IMR-90 (cell line): ENCODE measurements at places on chromosomes 2 and 18. TPM values are rescaled to one million over a fixed set of nuclear protein-coding genes. Genes with fewer than 3 reads are reported as not detected.

DNA sequence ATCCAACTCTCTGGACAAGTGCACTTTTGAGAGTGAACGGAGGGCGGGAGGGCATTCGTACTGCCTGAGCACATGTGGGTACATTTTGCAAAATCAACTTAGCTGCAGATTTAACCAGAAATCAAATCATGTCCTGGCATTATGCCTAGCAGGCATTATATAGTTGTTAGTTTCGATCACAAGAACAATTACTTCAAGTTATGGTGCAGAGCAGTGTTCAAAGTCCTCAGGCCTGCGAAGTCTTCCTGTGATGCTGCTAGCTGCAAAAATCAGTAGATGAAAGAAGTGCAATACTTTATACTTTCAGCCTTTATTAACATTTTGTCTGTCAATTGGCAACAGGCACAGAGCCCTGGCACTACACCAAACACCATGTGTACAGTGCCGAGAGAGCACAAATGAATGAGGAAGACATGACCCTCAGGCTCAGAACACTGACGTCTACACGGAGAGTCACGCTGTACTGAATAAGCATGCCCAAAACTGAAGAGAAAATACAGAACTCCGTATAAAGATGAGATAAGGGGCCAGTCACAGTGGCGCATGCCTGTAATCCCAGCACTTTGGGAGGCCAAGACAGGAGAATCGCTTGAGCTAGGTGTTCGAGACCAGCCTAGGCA lies 92.1 kb upstream of the CREB1 start:
- DNase-seq, result no peak

DNA sequence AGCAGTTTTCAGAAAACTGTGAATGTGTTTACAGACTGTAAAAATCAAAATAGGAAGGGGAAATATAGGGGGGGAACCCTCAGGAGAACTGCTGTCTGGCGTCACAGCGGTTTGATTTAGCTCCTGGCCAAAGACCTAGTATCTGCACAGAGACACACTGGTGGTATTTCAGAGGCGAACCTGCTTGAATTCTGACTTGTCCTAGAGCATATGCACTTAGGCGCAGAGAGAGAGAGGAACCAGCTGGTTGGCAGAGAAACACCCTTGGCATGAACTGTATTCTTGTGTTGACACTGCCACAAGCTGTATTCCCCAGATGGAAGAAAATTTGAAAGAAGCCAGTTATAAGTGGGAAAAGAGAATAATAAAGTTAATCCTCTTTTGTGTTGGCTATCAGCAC lies 506.5 kb upstream of the NRP2 start:
- no peak for DNase-seq

- DNase-seq, result no peak
These were observed 48.5 kb upstream of the CTDP1 start for GRCh38 chr18:79631096-79631507.

GRCh38 chr18:36519358-36519757 lies 221.8 kb downstream of the FHOD3 start:
- DNase-seq, result peak; percentile 52

GRCh38 chr2:216082117-216082711 lies 495 bp downstream of the TMEM169 start:
- DNase-seq, result no peak

DNA sequence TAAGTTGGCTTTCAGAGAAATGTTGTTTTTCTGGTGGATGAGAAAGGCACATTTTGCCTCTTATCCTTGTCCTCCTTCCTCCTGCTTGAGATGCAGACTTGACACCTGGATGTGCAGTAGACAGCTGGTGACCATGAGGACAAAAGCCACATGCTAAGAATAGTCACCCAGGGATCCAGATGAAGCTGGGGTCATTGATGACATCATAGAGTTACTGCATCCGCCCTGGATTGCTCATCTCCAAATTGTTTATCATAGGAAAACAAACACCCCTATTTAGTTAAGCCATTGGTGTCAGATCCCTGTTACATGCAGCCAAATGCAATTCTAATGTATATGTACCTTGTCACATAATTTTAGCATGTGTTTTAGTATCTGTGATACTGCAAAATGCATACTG lies 16.3 kb upstream of the SLC1A4 start:
- peak; percentile 77 for DNase-seq

GRCh38 chr2:46521215-46521683 lies 41.9 kb downstream of the TMEM247 start:
- peak; percentile 84 for DNase-seq

- no peak for DNase-seq
These were observed 185.3 kb upstream of the RAB6C start for GRCh38 chr2:129794116-129794515.

- peak; percentile 96 for DNase-seq
These were observed 253.4 kb downstream of the ETAA1 start for GRCh38 chr2:67650291-67651133.

- no peak for DNase-seq
These were observed 413.0 kb downstream of the CDH2 start for GRCh38 chr18:27763936-27764335.

- peak; percentile 11 for DNase-seq
These were observed 2.3 kb downstream of the INHBB start for GRCh38 chr2:120348134-120348736.

GRCh38 chr18:3279201-3280185 lies 17.6 kb downstream of the MYL12B start:
- no peak for DNase-seq

DNA sequence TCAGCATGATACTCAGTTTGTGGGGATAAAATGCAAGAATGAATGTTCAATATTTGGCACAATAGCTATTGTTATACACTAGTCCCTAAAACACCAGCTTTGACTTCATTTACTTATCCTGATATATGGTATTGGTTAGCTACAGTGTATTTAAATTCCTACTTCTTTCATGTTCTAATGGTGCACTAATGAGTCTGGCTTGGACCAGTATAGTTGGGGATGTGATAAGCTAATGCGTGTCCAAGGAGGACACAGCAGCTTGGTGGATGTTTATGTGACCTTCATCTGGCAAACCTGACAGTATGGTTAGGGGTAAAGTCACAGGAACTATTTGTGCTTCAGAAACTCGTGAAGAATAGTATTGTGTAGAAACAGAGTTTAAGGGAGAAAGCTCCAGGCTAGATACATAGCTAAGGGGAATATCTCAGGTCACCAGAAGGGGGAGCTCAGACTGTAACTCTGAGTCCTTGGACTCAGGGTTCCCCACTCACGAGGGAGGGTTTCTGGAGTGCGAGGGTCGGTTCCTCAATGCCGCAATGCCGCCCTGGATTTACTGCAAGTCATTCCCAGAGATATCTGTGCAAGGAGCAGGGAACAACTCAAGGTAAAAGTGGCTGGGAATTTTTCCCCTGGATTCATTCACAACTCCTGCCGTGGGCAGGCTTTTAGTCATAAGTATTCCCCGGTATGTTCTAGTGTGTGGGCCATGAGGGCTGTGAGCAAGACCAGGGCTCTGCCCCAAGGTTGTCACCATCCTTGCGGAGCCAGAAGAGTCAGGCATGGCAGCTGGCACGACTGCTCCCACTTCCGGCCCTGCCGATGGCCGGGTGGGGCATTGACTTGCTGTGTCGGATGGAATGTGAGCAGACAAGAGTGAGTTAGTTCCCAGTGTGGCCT lies 14.5 kb downstream of the IL1R2 start:
- peak; percentile 56 for DNase-seq

GRCh38 chr2:148362144-148362796 lies 282.3 kb upstream of the EPC2 start:
- no peak for DNase-seq

- DNase-seq, result peak; percentile 67
These were observed 1.2 kb downstream of the CNOT9 start for GRCh38 chr2:218569661-218570500.

DNA sequence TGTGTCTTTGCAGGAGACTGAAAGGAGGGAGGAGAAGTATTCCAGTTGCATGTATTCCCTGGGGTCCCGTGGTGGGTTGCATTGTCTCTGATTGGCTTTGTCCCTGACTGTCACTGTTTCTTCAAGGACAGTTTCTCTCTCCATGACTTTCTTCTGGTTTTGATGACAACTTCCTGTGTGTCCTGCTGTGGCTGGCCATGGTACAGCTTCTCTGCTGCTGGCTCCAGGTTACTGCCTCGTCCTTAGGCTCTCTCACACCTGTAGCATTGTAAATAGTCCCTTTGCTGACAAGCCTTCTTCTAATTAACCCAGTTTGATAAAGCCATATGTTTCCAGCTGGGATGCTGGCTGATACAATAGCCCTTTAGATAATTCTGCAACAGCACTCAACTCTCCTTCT lies 129.0 kb downstream of the LPIN1 start:
- DNase-seq, result no peak

- DNase-seq, result no peak
These were observed 45.9 kb upstream of the ITGA6 start for GRCh38 chr2:172381275-172382027.

- no peak for DNase-seq
These were observed 26.5 kb upstream of the CREB1 start for GRCh38 chr2:207503234-207503633.

- DNase-seq, result no peak
These were observed 107.4 kb upstream of the LRRTM4 start for GRCh38 chr2:77629539-77629938.

- no peak for DNase-seq
These were observed 27.2 kb downstream of the UBXN4 start for GRCh38 chr2:135768863-135769262.

- DNase-seq, result no peak
These were observed 30.7 kb upstream of the LINC00305 start for GRCh38 chr18:64179556-64180080.

The CNDP1 gene
- total RNA-seq, result not detected in 2 replicates

The SPATA3 gene
- not detected in 2 replicates for total RNA-seq

The DNER gene
- under 0.01 TPM in 2 replicates for total RNA-seq

The UGT1A3 gene
- total RNA-seq, result not detected in 2 replicates

The PNKD gene
- 19.2 and 22.2 TPM in 2 replicates for total RNA-seq

The TUBA4B gene
- total RNA-seq, result not detected in 2 replicates
